ENCODE measurements at places on chromosomes 13 and 19. TPM values are rescaled to one million over a fixed set of nuclear protein-coding genes. Genes with fewer than 3 reads are reported as not detected.

GNG8 gene
- 2.4 TPM for total RNA-seq

DNA sequence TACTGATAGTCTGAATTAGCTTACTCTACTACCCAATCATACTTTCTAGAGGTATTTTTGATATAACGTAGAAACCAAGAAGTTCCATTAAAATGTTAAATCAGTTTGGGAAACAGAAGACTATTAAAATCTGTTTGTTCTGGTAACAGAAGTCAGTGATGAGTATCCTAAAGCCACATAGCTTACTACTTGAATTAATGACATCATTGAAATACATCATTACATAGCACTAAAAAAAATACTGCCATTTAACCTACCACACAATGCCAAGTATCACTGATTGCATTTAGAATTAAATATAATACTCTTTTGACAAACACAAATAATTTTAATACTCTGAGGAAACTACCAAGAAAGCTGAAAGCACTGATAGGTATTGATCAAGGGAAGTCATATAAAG, 5.4 kb downstream of the MRPS31 start:
- no peak for DNase-seq

- no peak for DNase-seq
Measured at GRCh38 chr19:5961969-5962945, 15.7 kb downstream of the RANBP3 start.

- DNase-seq: no peak
Measured at GRCh38 chr13:45242524-45242923, 41.7 kb upstream of the KCTD4 start.

DNA sequence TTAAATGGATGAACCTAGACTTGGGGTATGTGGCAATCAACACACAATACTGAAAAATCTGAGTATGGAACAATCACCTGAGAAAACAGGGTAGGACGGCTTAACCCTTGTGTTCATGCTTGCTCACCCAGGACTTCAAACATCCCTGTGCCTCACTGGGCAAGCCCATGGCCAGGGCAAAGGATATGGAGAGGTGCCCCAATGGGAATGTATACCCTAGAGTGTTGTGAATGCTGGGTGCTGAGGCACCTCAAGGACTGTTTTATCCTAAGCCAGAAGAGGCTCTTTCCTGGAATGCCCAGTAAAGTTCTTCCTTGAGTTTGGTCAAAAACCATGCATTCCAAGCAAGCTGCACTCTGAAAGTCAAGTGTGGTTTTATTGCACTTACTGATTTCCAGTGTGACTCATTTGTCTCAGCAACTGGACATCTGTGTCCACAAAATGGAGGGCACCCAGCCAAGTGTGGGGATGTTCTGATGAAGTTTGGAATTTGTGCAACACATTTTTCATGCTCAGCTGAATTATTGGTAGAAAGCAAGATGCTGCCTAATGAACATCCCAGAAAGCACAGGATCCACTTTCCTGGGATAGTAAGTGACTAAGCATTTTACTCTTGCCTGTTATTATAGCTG, 531.3 kb downstream of the RFC3 start:
- no peak for DNase-seq

DNA sequence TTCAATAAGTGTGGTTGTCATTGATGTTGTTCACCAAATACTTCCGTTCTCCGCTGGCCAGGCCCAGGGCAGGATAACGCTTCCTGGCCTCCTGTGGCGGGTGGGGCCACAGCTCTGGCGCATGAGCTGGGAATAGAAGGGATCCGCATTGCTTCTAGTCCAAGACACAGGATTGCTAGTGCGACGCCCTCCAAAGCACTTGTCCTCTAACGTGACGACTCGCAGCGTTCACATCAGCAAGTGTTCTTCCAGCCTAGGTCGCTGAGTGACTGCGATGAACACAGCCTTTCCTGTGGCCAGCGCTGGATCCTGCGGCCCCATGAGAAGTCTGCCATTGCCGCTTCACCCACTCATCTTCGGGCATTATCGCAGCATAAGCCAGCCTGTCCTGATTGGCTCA, 39.4 kb downstream of the VSTM2B start:
- DNase-seq: no peak

Data from type B pancreatic cell (in vitro differentiated cells).